ENCODE measurements at places on chromosomes 12 and 14.

- no peak for DNase-seq
These were observed 104.3 kb upstream of the FKBP4 start for GRCh38 chr12:2690348-2691005.

DNA sequence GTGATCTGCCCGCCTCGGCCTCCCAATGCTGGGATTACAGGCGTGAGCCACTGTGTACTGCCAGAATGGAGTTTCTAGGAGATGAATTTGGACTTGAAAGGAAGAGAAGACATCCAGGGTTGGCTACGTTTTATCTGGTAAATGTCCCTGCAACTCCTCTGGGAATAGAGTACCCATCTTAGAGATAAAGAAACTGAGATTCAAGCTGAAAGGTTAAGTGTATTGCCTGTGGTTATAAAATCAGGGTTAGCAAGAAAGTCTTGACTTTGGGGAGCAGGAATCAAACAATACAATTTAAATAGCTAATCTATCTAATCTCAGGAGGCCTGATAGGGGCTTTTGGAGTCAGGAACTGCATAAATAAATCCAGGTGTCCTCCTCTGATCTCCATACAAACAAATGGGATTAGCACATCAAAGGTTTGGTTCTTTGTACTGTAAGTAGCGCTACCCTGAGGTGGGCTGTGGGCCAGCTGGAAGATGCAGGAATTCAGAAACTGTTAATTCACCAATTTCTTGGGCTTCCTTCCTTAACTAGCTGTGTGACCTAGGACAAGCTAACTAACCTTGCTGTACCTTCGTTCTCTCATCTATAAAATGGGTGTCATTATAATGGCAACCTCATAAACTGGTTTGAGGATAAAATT lies 45.1 kb downstream of the TBX3 start:
- DNase-seq, result no peak

DNA sequence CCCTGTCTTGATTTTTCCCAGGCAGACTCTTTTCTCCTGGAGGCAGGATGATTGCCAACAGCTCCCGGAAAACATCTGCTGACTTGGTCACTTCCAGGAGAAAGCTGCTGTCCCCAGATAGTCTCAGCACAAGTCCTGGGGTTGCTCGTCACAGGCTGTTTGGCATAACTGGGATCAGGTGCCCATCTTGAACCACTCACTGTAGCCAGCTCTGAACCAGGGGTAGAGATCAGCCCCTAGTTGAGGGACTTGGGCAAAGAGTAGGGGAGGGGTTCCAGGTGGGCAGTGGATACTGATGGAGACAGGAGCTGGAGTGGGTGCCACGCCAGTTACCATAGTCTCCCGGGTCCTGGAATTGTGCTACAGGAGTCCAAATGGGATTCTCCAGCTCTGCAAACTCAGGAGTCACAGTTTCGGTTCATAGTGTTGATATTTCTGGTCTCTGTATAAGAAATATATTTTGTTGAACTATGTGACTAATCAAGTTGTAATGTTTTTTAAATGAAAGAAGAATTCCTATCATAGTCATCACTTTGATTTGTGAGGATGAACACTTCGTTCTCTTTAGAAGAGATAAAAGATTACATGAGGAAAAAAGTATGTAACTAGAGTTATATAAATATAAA lies 1154.5 kb downstream of the AACS start:
- DNase-seq, result no peak

GRCh38 chr12:66786531-66787308 lies 107.8 kb upstream of the GRIP1 start:
- no peak for DNase-seq

DNA sequence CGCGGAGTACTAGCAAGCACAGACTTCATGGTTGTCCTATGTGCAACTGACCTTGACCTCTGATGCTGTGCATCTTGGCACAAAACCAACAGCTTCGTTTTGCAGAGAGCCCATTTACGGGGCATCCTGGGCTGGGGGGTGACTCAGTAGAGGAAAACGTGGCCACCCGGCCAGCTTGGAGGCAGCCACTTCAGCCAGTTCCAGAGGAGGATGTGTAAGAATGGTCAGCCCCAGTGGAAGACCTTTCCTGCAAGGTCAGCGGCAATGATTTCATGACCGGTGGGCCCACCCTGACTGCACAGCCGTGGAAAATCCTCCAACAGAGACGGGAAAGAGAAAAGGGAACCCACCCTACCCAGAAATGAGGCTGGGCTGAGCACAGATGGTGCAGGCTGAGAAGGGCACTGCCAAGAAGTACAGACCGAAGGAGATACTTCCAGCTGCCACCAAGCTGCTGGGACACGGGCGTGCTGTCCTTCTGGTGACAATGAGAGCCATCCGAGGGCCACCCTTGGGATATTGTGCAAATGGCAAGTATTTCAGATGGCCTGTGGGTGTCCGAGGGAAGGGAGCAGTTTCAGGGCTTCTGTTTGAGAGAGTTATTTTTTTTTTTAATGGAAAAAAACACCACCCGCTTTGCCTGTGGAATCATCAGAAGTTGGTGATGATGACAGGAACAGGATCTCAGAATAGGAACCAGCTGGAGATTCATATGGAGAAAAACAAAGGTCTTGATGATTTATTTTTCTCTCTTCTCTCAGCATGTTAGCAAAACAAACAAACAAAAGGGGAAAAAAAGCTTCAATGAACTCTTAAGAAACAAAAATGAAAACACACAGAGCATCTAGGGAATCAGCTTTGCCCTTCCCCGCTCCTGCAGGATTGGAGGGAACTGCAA lies 120.2 kb upstream of the RFLNA start:
- DNase-seq, result no peak

DNA sequence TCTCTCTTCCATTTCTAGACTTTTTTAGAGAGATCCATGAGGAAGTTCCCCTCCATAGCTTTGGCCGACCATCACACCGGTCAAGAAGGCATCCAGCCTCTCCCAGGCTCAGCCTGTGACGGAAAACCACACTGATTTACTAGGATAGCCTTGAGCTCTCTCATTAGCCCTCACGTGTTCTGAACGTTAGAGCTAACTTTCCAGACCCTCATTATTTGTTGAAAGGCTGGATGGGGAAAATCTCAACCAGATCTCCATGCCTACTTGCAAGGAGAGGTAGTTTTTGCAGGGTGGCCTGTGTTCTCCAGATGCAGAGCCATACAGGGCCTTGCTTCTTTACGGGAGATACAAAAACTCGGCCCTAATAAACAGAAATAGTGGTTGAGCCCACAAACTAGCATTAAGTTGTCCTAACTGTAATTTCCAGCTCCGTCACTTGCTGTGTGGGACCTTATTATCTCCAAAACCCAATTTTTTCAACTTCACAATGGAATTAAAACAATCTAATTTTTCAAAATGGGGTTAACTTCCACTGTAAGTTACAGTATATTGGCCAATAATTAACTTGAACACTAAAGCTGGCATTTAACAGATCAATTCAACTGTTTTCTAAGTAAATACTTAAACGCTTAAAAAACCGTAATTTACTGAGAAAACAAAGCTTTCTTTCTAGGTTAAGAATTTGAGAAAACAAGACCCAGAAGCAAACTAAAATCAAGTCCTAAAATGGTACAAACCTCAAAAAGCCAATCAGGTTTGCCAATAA lies 65.3 kb downstream of the KLHL28 start:
- DNase-seq, result no peak

DNA sequence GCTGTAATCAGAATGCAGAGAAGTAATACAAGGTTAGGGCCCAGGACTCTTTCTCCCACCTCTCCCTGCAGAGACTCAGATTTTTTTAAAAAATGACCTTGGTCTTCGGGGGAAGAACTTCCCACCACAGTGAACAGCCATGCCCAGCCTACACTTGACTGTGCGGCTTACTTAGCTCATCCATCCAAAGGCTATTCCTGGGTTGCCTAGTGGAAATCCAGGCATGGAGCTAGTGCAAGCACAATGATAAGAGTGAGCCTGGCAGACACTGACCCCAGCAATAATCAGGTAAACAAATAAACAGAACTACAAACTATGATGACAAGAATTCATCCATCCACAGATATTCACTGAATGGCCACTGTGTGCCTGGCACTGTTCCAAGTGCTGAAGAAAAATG lies 14.7 kb downstream of the SERPINA5 start:
- no peak for DNase-seq

GRCh38 chr12:30701056-30701455 lies 5.4 kb upstream of the IPO8 start:
- no peak for DNase-seq

- DNase-seq, result no peak
These were observed 11.2 kb upstream of the PXN start for GRCh38 chr12:120276734-120277133.

DNA sequence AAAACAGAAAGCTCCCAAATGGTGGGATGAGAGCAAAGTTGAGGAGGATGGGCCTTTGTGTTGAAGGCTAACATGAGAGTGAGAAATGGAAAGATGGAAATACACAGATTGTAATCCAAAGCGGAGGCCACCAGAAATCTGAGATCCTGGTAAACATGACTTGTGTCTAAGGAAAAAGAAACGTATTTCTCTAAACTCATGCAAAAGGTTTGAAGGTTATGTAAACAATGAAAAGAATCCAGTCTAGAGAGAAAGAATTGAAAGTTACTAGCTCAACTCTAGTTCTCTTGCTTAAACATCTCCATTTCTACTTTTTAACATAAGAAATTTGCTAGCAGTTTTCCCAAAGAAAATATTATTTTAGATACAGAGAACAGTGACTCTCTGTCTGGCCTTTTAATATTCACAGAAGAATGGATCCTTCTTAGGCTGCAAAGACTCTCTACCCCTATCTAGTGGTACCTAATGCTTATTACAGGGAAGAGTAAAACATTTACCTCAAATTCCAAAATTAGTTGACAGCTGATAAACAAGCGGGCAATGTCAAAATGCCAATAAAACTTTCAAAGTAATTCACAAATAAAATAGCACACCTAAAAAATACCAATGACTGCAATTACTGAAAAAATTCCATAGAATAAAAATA lies 75.8 kb upstream of the SOX5 start:
- DNase-seq, result no peak

- DNase-seq, result no peak
These were observed 44.6 kb upstream of the PTGDR start for GRCh38 chr14:52222901-52223300.

- no peak for DNase-seq
These were observed 50.5 kb upstream of the PWP1 start for GRCh38 chr12:107635139-107635538.

- no peak for DNase-seq
These were observed 59.3 kb upstream of the TMTC1 start for GRCh38 chr12:29843036-29843435.

DNA sequence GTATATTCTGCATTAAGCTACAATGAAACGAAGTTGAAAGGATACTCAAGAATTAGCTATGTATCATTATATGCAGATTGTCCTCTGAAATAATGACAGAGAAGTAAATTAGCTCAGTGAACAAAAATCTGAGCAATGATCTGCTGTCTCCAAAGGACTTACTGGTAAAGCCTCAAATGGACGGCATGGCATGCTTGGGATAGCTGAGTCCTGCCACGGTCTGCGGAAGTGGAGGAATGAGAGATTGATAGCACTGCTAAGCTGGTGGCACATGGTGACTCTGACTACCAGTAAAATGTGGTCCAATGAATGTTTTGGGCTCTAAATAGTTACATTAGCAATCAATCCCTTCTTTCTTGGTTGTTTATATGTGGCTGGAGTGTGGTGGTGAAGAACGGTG lies 3.7 kb upstream of the DENND5B start:
- no peak for DNase-seq

DNA sequence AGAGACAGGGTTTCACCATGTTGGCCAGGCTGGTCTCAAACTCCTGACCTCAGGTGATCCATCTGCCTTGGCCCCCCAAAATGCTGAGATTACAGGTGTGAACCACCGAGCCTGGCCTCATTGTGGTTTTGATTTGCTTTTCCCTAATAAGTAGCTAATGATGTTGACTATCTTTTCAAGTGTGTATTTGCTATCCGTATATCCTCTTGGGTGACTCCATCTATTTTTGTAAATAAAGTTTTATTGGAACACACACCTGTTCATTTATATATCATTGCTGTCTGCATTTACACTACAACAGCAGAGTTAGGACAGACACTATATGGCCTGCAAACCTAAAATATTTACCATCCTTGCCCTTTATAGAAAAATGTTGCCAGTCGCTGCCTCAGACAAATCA lies 13.7 kb upstream of the HRK start:
- DNase-seq, result no peak

DNA sequence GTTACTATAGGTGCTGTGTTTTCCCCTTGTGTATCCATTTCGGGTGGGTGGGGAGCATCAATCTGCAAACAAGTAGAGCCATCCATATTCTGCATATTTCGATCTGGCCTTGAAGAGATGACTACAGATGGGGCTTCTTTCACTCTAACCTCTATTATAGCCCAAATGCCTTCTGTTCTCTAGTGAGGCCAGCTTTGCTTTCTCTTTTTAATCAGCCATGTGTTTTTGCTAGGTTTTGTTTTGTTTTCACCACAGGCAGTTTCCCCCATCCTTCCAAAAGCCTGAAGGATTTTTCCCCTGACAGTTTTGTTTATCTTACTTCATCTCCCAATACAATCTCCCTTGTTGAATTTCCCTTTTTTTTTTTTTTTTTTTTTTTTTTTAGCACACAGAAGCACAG lies 224.1 kb downstream of the BTG1 start:
- no peak for DNase-seq

DNA sequence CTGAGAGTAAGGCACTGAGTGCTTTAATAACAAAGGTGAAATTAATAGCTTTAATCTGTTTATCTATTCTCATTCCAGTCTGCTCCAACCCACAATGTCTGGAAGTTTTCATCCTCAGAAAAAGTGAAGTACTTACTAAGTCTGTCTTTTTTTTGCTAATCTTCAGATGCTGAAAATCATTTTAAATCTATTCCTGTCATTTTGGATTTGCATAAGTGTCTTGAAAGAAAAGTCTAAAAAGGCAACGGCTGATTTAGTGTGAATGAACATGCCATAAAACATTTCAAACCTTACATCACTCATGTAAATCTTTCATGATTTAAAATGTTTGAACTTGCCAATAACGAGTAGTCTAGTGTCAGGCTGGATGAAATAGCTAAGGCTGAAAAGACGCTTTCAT lies 685.6 kb downstream of the RPS29 start:
- no peak for DNase-seq

DNA sequence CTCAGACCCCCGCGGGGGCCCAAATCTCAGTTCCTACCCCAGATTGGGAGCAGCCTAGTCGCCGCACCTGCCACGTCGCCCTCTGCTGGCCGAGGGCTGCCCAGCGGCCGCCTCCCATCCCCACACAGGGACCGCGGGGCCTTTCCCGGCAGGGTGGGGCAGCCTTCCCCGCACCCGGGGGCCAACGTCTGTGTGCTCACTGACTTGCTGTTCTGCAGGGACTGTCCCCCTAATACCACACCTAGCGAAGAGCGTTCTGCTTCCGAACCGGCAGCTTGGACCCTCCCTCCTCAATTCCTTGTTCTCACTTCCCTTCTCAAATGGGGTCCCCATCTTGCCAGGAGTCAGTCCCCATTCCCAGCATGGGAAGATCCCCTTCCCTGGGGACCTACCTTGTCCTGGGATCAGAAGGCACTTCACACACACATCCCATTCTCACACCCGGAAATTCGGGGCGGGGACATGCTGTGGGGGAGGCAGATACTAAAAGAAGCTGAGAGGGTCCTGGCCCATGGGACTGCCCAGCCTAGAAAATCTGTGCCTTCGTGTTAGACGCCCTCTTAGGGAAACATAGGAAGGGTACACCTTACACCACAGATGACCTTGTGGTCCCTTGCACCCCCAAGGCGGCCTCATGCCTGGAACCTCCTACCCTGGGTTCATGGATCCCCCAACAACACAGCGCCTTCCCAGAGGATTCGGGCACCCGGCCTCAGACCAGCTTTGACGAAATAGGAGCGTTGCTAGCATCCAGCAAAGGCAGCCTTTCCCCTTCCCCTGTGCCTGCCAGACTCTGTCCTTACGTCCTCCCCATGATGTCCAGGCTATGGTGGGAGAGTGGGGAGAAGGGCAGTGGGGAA lies 16.4 kb downstream of the ACVRL1 start:
- peak; percentile 4 for DNase-seq

- DNase-seq, result no peak
These were observed 122.5 kb downstream of the PHLDA1 start for GRCh38 chr12:75908961-75909605.

Data from Panc1 (cell line).